ENCODE measurements at places on chromosomes 5 and 9.

- DNase-seq: no peak
These were observed 118.3 kb upstream of the VCAN start for GRCh38 chr5:83353231-83353630.

GRCh38 chr5:95667061-95667618 is 15.7 kb downstream of the SPATA9 start:
- no peak for DNase-seq

GRCh38 chr9:112872019-112872418 is 18.7 kb downstream of the SLC46A2 start:
- no peak for DNase-seq

DNA sequence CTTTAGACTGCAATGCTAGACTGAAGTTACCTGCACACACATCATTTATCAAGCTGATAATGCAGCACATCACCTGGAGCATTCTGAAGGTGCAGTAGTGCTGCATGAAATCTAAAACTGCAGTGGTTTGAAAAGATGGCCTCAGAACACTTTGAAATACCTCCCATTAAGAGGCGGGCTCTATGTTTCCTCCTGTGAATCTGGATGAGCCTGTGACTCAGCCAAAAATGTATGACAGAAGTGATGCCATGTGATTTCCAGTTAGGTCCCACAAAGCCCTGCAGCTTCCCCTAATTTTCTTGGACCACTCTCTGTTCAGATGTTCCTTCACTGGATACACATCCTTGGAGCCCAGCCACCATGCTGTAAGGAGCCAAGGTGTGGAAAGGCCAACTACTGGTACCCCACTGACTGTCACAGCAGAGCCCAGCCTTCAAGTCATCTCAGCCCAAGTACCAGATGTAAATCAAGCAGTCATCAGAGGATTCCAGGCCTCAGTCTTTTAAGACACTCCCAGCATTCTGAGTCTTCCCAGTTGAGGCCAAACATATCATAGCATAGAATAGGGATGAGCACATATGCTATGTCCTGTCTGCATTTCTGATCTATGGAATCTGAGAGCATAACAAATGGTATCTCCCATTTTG is 27.2 kb upstream of the DEPDC1B start:
- no peak for DNase-seq

DNA sequence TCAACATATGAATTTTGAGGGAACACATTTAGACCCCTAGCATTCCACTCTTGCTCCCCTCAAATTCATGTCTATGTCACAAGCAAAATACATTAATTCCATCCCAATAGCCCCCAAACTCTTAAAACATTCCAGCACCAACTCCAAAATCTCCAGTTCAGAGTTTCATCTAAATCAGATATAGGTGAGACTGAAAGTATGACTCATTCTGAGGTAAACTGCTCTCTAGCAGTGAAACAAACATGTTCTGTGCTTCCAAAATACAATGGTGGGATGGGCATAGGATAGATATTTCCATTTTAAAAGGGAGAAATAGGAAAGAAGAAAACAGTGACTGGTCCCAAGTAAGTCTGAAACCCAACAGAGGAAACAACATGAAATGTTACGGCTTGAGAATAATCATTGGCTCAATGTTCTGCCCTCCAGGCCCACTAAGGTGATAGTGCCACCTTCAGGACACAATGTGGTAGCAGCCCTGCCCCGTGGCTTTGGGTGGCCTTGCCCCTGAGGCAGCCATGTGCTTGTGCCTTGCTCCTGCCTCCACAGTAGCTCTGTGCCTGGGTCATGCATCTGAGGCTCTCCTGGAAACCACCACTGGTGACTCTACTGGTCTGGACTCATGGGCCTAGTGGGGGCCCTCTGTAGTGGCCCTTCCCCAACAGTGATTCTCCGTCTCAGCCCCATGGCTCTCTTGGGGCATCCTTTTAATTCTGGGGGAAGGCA is 36.4 kb upstream of the IPPK start:
- DNase-seq: peak; percentile 51

DNA sequence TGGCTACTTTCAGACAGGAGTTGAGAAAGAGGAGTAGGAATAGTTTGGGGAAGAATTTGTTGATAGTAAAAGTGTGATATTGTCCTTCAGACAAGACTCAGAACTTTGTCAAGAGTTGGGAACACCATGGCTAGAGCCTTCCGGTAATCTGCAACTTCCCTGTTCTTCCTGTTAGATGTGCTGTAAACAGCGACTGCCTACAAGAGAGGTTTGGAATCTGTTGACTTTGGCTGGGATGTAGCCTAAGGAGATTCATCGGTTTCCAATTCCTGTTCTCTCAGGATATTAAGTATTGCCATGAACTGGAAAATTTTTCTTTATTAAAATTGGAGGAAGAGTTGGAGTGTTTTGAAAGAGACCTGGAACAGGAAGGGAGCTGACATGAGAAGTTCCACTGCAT is 43.9 kb downstream of the ARHGAP26 start:
- DNase-seq: no peak

DNA sequence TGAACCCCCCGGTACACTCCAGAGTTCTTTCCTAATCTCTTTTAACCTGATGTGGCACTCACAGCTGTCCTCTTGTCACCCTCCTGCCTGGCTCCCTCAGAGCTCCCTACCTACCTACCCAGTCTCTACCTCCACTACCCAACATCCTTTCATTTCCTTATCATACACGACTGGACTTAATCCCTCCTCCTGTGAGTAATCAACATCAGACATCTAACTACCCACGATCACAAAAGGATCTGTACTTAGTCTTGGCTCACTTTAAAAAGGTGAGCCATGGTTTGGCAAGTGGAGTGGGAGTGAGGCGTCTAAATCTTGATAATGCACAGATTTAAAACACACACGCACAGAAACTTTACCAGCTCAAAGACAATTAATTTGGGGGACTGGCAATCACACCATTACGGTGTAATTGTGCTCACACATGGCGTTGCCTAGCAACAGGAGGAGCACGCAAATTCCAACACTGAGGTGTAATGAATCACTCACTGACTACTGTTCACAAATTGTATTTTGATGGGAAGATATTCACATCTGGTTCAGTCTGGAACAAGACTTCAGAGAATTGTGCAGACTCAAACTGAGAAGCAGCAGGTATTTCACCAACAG is 235.9 kb downstream of the EPB41L4A start:
- DNase-seq: no peak

- DNase-seq: no peak
These were observed 127.1 kb downstream of the ANKRD18B start for GRCh38 chr9:33651125-33651524.

GRCh38 chr9:112439171-112439570 is 47.5 kb upstream of the KIAA1958 start:
- DNase-seq: no peak

DNA sequence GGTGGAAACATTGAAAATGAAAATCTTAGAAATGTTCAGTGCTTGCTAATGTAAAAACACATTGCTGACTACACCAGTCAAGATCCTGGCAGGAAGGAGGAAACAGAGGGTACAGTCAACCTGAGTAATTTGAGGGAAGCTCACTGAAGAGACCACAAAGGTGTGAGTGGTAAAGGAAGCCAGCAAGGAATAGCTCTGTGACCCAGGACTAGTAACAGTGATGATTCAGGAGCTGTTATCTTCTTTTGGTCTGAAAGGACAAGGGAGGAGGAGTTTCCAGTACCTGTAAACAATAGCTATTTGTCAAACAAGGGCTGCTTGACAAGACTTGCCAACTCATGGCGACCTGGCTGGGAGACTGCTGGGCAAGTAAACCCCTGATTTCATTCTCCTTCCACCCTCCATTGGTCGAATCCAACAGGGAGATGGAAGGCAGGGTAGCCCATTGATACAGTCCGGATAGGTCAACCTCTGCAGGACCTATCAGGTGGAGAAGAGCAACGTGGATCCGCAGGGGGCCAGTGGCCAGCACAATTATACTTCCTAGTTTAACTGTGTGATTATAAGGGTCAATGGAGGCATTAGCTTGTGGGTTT is 68.1 kb downstream of the MAMDC2 start:
- DNase-seq: no peak

GRCh38 chr9:16505199-16505598 is 365.3 kb downstream of the BNC2 start:
- no peak for DNase-seq

GRCh38 chr9:137022662-137023008 is 5.4 kb downstream of the ABCA2 start:
- no peak for DNase-seq

DNA sequence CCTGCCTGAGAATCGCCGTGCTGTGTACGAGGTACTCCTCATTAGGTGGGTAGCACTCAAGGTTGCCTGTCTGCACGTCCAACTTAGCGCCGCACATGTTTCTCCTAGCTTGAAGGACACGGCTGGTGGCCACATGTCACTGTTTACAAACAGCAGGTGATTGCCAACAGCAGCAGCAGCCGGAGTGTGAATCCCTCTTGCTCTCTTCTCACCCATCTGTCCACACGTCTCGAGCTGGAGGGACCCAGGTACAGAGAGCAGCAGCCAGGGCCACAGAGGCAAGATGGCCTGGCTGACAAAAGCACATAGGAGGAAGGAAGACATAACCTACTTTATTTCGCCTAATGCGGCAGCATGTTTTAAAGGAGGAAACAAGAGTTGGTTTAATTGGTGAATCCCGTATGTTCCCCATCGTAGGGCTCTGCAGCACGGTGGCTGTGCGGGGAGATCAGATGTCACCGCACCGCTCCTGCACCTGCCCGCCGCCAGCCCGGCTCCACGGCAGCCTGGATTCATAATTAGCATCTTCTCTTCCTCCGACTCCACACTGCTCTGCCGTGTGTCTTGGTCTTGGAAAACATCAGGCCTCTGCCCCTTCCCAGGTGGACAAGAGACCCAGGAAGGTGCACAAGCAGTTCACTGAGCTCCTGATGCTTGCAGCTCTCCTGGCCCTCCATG is 201.6 kb upstream of the IRX1 start:
- DNase-seq: no peak

- no peak for DNase-seq
These were observed 66.1 kb downstream of the DNAH5 start for GRCh38 chr5:13878357-13878756.

DNA sequence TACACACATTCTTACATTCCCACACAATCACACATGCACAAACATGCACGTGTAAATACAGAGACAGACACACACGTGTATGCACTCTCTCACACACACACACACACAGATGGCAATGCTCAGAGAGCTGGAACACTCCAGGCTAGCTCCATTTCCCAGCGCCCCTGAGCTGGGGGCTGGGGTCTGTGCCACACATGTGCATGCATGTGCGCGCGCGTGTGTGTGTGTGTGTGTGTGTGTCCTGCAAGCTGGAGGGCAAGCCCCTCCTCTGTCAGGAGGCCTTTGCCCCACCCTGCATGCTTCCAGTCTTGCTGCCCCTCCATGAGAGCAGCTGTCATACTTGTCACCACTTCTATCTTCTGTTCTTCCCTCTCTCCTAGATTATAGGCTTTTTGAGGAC is 16.6 kb upstream of the S1PR3 start:
- no peak for DNase-seq

DNA sequence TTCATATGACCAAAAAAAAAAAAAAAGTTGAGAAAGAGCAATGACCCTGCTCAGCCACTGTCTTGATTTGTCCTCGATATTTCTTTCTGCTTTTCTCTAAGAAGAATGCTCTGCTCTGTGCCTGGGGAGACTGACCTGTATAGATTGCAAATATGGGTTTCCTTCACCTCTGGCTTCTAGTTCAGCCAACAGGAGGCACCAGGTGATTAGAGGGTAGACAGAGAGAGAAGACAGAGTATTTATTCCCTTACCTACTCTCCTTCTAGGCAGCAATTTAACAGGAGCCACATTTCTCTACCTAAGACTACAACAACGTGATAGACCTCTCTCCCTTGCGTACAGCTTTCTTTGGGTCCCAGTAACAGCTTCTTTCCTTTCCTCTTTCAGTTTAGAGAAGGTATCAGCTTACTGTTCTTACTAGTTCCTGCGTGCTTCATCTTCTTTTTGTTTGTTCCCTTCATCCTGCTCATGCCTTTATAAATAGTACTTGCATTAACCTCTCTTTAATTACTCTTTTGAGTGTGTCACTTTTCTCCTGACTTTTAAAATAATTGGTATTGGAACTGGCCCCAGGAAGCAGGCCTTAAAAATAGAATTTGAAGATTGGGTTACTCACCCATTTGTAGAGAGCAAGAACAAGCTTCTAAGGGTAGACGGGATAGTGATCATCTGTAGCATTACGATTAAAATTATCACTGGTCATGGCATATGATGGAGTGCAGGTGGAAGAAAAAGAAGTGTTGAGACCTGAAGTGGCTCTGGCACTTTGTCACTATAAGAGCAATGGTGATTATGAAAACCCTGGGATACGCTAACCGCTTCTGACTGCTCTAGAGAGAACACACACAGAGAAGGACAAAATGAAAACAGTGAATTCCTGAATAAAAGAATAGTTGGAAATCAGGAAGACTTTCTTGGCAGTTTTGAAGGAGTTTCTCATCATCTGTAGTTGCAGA is 161.2 kb upstream of the FSTL4 start:
- no peak for DNase-seq

- DNase-seq: no peak
These were observed 22.3 kb downstream of the PDZD2 start for GRCh38 chr5:31661257-31661656.

Measured in stimulated activated CD4-positive, alpha-beta T cell treated with anti-CD3 and anti-CD28 coated beads, Interleukin-15, amount 100 ng/mL, for 24 hours (primary cell).